Ascending aorta (tissue), 2 donors: ENCODE measurements at places on chromosomes 7 and 10. TPM values are rescaled to one million over a fixed set of nuclear protein-coding genes. Genes with fewer than 3 reads are reported as not detected.

DNA sequence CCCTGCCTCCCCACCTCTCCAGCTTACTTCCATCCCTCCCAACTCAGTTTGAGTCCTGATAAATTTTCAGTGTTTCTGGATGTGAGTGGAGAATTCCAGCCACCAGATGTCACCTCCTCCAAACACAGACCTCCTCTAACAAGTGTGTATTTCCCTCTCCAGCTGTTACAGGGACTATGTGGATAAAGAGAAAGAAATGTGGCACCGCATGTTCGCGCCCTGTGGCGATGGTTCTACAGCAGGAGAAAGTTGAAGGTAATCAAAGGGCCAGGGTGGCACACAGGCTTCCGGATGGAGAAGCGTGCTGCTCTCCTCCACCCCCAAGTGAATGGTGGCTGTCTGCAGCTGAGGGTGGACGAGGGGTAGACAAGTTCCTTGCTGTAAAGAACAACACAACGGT lies 14.7 kb downstream of the FKBP6 start:
- DNase-seq = no peak

- no peak for DNase-seq
Observed at GRCh38 chr10:123133541-123134342, 2.0 kb upstream of the HMX3 start.

- no peak for DNase-seq
Observed at GRCh38 chr7:129438281-129438838, 4.1 kb downstream of the STRIP2 start.

The UPK3B gene
- total RNA-seq = 7.6 TPM
